ENCODE measurements at places on chromosomes 7 and 10. TPM values are rescaled to one million over a fixed set of nuclear protein-coding genes. Genes with fewer than 3 reads are reported as not detected.

The NKX1-2 gene
- not detected for total RNA-seq

The SPDYE2B gene
- total RNA-seq, result not detected

The ZNF212 gene
- 5.4 TPM for total RNA-seq

The HOXA1 gene
- total RNA-seq, result not detected

The NEURL1 gene
- total RNA-seq, result 0.14 TPM

The POU6F2 gene
- total RNA-seq, result 0.44 TPM

The CYTH3 gene
- total RNA-seq, result 25.5 TPM

The ZNF727 gene
- total RNA-seq, result 3.1 TPM

The RBP4 gene
- 1.1 TPM for total RNA-seq

The LRIT1 gene
- total RNA-seq, result not detected

The RELN gene
- 0.44 TPM for total RNA-seq

The OR6B1 gene
- not detected for total RNA-seq

The CREB5 gene
- 9.8 TPM for total RNA-seq

The FGFR2 gene
- 0.36 TPM for total RNA-seq

The PTF1A gene
- total RNA-seq, result not detected

The IL2RA gene
- 2.3 TPM for total RNA-seq

The SPDYE8 gene
- total RNA-seq, result not detected

The AZGP1 gene
- 85.5 TPM for total RNA-seq

The MNX1 gene
- not detected for total RNA-seq

The CLEC2L gene
- 0.25 TPM for total RNA-seq

The PKD2L1 gene
- total RNA-seq, result not detected

The ASZ1 gene
- total RNA-seq, result not detected

The BAIAP2L1 gene
- total RNA-seq, result 2.1 TPM

The SCD gene
- 4.8 TPM for total RNA-seq

The TRPV5 gene
- total RNA-seq, result not detected

The SRRM3 gene
- total RNA-seq, result 6.1 TPM

The OR6V1 gene
- not detected for total RNA-seq
